ENCODE measurements at places on chromosomes 2 and 18.

- no peak for DNase-seq
Observed at GRCh38 chr18:13684546-13684945, 41.8 kb downstream of the FAM210A start.

- DNase-seq, result no peak
Observed at GRCh38 chr2:234863043-234863934, 88.5 kb upstream of the SH3BP4 start.

DNA sequence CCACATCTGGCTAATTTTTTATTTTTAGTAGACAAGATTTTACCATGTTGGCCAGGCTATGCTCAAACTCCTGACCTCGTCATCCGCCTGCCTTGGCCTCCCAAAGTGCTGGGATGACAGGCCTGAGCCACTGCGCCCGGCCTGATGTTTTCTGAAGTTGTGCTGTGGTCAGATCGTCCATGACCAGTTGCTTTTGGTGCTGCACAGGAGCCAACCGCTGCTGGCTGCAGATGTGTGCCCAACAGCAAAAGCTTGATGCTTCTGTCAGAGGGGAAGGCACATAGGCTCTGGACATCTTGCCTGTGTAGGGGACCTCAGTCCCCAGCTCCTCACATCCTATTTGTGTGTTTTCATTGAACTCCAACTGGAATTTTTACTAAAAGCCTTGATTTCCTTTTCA lies 218.3 kb downstream of the AGAP1 start:
- no peak for DNase-seq

DNA sequence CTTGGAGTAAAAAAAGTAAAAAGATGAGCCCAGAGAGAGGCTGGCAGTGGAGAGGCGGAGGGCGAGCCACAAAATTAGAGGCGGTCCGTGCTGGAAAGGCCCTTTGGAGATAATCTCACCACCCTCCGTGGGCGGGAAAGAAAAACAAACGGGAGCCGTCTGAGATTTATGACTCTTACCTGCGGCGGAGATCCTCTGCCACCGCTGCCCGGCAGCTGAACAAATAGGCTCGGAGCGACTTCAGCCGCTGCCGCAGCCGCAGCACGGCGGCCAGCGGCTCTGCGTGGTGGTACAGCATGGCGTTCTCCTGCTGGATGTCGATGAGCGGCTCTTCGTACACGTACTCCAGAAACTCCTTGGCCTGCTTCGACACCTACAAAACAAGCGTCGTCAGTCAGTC lies 94.6 kb downstream of the PLEKHM3 start:
- no peak for DNase-seq

DNA sequence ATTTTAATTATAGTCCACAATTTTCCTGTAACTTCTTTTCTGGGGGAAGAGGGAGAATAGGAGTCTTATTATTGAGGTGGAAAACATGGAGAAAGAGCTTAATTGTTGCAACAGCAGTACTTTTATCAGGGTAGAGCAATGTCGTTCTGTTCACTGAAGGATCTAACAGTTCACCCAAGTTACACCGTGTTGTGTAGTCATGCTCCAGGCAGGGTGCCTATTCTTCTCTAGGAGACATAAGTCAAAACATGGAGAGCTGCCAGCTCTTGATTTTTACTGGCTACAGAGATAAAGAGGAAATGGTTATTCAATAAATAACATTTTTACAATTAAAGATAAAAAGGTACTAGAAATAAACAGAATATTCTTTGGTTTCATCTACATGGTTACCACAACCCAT lies 594.3 kb upstream of the NETO1 start:
- no peak for DNase-seq

DNA sequence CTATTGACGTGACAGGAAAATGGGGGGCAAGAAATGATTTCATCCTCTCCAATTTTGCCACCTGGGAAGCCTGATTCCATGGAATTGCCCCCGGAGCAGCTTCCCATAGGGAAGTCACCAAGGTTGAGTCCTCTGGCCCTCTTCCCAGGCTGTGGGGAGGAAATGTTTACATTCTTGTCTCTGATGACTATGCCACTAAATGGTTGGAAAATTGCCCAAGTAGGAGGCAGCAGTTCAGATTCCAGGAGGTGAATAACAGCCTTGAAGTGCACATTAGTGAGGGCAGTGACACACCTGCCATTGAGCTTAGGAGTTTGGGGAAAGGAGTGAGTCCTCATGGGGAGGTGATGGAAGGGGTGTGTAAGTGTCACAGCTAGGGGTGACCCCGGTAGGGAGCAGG lies 449.2 kb upstream of the DCC start:
- no peak for DNase-seq
